ENCODE measurements at places on chromosomes 3 and 15.

DNA sequence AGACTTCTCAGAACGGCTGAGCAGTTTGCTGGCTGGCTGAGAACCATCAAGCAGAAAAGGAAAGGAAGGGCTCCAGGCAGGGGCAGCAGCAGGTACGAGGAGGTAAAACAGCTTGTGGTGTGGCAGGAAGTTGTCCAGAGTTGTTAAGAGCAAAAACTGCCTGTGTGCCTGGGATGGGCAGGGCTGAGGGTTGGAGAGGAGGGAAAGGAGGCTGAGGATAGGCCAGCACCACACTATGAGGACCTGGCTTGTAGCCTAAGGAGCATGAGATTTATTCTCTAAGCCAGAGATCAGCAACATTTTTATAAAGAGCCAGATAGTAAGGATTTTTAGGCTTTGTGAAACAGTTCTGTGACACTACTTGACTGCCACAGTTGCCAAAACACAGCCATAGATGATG lies 8.0 kb downstream of the IGSF10 start:
- no peak for DNase-seq

DNA sequence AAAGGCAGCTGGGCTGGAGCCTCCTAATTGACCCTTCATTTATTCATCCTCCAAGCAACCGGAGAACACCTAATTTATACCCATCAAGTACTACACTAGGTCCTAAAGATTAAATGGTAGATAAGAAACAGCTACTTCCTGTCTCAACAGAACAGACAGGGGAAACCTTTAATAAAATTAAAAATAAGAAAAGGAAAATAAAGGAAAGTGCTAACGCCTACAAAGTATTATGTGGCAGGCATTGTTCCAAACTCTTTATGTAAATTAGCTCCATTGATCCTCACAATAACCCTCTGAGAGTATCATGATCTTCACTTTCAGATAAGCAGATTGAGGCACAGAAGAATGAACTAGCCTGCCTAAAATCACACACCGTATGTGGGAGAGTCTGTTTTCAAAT lies 139.5 kb downstream of the CNTN6 start:
- DNase-seq, result no peak

GRCh38 chr15:60835974-60836373 lies 357.0 kb upstream of the ICE2 start:
- DNase-seq, result no peak

DNA sequence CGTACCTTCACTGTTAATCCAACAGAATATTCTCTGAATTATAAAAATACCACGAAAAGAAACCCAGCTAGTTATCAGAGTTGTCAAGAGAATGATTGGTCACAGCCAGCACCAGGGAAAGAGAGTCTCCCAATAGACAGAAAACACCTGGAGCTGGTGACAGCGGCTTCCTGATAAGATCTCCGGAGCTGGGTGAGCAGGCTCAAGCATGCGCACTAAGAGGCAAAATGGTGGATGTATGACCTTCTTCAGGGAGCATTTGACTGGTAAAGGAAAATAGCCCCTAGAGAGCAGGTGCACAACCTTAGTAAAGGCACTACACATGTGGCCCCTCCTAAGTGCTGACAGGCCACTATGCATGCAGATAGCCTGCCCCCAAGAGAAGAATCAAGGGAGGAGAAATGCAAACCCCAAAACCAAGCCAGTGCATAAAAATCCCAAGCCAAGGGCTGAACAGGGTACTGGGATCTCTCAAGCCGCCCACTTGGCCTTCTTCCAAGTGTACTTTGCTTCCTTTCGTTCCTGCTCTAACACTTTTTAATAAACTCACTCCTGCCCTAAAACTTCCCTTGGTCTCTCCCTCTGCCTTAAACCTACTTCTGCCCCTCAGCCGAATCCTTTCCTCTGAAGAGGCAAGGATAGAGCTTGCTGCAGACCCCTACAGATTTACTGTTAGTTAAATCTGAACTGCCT lies 93.2 kb downstream of the UACA start:
- DNase-seq, result no peak

DNA sequence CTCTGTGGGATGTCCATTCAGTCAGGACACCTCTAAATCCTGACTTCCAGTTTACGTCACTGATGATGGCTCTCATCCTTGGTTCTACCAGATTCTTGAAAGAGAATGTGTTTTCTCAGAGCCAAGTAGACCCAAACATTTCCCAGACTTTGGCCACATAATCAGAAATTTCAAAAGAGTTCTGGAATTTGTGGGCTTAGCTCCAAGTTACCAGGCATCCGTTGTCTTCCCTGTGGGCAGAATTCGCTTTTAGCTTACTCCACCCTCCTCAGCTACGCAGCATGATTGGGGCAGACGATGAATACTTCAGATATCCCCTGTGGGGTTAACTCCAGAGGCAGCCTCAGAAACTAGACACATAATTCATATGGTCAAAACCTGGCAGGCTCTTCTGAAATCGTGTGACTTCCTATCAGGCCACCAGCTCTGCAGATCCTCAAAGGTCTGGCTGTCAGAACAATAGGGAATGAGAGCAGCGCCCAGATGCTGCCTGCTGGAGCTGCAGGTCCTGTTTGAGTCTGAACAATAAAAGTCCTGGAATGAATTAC lies 30.6 kb downstream of the CRTC3 start:
- DNase-seq, result no peak
